Stimulated activated CD8-positive, alpha-beta memory T cell treated with anti-CD3 and anti-CD28 coated beads, Interleukin-4, amount 100 ng/mL, for 1 hour (primary cell): ENCODE measurements at places on chromosomes 12 and 14.

DNA sequence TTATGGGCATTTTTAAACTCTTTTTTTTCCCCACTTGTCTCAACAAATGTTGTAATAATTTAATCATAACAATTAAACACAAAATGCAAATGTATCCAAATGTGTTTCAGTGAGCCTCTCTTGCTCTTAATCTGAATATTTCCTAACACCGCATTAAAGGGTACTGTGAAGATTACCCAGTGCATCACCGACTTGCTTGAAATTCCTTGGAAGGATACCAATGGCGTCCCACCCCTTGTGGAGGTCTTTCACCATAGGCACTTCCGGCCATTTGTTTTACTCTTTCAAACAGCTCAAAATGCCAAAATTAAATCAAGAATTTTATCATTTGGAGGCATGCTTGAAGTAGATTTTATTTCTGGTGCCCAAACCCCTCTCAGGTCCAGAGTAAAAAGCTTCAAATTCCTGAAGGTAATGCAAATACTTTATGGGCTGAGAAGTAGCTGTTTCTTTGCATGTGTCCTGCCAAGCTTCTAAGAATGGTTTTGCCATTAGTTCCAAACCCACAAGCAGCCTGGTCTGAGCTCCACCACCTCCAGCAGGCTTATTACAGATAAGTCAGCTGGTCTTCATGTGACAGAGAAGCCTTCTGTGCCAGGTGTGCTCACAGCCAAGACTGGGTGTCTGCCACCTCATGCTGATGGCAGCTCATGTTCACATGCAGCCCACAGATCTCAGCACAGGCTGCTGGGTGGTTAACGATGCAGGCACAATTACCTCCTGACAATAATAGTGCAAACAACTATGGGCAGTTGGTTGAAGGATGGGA lies 16.4 kb upstream of the NUDT4 start:
- DNase-seq = no peak

DNA sequence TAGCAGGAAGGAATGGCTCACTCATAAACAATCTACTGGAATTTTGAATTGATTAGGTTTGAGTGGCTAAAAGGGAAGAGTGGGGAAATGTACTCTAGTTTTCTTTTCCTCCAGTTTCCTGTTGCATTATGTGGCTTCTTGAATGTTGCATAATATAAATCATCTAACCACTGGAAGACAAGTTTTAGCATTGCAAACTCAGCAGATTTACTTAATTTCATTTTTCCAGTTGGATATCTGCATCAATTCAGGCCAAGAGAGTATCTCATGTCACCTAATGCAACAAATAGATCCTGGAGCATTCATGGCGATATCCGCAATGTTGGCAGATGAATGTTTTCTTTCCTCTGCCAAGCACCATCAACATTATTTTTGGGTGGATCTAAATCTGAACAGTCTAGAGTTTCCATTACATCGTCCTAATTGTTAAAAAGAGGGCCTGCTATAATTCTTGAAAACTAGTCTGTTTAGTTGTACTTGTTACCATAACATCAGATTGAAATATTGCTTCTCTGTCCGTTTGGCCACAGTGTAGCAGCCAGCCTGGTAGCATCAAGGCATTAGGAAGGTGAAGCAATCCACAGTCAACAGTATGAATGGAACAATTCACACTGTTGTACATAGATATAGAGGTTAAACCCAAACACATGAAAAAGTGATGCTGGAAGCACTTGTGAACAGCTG lies 544.2 kb downstream of the ETNK1 start:
- no peak for DNase-seq

- DNase-seq = no peak
Observed at GRCh38 chr12:85711735-85712390, 124.3 kb downstream of the RASSF9 start.

- DNase-seq = no peak
Observed at GRCh38 chr12:1797011-1797901, 23.1 kb upstream of the LRTM2 start.

DNA sequence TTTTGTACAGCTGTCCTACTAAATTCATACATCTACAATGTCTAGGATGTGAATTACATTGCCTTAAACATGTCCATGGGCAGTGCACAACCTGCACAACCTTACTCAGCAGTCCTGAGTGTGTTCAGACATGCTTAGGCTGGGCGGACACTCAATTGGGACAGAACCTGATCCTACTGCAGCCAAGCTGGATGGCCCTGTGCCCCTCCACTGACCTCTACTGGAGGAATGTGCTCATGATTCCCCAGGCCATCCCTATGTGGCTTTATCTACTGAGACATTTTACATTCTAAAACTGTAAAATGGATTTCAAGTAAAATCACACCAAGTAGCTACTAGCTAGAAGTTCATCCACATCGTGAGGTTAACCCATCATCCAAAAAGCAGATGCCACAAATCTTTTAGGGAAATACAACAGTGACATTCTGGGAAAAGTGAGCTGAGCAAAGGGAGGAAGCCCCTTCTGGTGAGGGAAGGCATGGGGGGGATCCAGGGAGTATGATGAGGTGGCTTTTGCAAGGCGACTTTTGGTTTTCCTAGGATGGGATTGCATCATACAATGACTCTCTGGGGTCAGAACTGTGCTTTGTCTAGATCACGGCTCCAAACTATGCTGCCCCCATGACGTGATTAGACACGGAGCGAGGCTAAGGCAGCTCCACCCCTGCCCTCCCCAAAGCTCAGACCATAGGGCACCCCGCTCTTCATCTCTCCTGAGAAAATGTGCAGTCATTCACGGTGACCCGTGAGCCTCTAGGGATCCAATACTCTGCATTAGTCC lies 911.7 kb upstream of the TMEM132C start:
- no peak for DNase-seq

- DNase-seq = no peak
Observed at GRCh38 chr14:95311752-95312151, 8.0 kb downstream of the CLMN start.

DNA sequence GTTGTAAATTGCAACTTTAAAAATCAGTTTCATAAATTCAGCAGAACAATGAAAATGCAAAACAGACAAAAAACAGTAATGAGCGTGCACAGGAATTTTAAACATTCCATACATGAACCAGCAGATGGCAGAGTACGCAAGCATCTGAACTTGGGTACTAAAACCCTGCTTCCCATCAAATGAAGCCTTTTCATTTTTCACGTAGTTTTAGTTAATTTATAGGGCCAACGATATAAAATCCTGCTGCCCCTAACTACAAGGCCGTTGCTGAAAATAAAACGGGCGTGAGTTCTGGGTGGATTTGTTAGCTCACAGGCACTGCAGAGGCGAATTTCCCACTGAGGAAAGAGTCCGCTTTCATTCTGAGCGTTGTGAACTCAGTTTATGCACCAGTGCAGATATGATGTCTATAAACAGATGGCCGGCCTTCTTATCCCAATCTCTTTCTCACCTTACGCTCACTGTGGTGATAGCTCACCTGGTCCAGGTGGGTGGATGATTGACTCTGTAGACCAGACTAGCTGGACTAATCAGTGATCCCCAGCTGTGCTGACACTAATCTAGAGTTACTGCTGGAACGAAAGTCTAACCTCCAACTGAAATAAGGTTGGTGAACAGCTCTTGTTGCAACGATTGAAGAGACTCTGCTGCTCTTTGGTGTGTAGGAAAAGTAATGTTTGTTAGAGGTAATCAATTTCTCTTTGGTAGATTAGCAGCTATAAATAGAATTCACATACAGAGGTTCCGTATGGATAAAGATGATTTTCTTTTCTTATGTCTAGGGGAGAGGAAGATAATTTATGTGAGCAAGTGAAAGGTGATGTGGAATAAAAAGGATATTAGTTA lies 89.2 kb downstream of the PDZRN4 start:
- DNase-seq = no peak

DNA sequence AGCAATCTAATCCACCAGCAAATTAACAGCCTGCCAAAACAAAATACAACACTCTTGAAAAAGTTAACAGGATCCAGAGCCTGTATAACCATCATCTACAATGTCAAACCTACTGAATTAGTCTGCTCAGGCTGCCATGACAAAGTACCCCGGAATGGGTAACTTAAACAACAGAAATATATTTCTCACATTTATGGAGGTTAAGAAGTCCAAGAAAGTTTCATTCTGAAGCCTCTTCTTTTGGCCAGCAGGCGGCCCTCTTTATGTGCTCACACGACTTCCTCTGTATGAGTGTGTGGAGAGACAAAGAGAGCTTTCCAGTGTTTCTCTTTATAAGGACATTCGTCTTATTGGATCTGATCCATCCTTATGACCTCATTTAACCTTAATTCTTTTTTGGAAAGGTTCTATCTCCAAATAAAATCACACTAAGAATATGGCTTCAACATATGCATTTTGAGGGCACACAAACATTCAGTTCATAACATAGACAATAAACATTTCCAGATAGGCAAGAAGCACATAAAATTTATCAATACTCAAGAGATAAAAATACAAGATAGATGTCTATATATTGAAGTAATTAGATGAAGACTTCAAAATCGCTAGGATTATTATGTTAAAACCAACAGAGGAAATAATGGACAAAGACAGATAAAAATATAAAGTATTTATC lies 5.9 kb upstream of the RERG start:
- DNase-seq = no peak

- no peak for DNase-seq
Observed at GRCh38 chr14:97097296-97097695, 300.1 kb downstream of the VRK1 start.

GRCh38 chr12:12726555-12727093 lies 9.5 kb downstream of the CDKN1B start:
- DNase-seq = no peak

- no peak for DNase-seq
Observed at GRCh38 chr12:132397934-132398385, 68.6 kb upstream of the GALNT9 start.

GRCh38 chr14:85873006-85873405 lies 343.1 kb downstream of the FLRT2 start:
- no peak for DNase-seq

GRCh38 chr14:34913619-34914018 lies 38.5 kb upstream of the BAZ1A start:
- DNase-seq = no peak

GRCh38 chr12:32265456-32265855 lies 133.9 kb upstream of the FGD4 start:
- DNase-seq = no peak

- no peak for DNase-seq
Observed at GRCh38 chr14:42929806-42930480, 1323.3 kb downstream of the LRFN5 start.

DNA sequence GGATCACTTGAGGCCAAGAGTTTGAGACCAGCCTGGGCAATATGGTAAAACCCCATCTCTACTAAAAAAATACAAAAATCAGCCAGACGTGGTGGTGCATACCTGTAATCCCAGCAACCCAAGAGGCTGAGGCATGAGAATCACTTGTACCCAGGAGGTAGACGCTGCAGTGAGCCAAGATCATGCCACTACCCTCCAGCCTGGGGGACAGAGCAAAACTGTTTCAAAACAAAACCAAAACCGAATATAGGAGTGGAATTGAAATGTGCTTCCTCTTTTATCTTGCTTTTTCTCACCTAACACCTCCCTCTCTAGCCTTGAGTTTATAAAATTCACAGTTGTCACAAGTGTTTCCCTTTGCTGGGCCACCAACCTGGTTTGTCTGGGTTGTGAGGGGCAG lies 181.9 kb downstream of the PAH start:
- DNase-seq = no peak

DNA sequence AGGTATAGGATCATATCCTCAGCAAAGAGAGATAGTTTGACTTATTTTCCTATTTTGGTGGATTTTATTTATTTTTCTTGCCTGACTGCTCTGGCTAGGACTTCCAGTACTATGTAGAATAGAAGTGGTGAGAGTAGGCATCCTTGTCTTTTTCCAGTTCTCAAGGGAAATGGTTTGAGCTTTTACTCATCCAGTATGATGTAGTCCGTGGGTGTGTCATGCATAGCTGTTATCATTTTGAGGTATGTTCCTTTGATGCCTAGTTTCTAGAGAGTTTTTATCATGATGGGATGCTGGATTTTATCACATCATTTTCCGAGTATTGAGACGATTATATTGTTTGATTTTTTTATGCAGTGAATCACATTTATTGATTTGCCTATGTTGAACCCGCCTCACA lies 97.2 kb downstream of the MGAT4C start:
- DNase-seq = no peak

- DNase-seq = no peak
Observed at GRCh38 chr14:20350282-20350681, 6.8 kb downstream of the PARP2 start.

GRCh38 chr12:47207340-47207717 lies 127.6 kb upstream of the AMIGO2 start:
- no peak for DNase-seq
